ENCODE measurements at places on chromosomes 1 and 21.

DNA sequence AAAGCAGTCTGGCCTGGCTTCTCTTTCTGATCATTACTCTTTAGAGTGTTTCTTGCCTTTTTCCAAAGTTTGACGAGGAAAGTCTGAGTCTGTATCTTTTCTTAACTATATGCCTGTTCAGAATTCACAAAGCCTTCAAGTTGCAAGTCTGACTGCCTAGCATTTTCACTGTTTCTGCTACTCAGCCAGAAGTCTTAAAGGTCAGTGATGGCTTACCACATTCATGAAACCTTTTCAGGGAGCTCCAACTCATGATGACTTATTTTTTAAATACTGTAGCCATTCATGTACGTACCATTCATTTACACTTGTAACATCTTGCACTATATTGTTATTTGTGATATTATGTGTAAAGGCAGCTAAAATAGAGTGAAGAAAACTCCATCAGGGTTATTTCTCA is 58.2 kb downstream of the TNFSF4 start:
- no peak for DNase-seq

GRCh38 chr1:235834620-235835019 is 32.1 kb downstream of the LYST start:
- no peak for DNase-seq

GRCh38 chr1:221983444-221983843 is 241.6 kb upstream of the DUSP10 start:
- no peak for DNase-seq

DNA sequence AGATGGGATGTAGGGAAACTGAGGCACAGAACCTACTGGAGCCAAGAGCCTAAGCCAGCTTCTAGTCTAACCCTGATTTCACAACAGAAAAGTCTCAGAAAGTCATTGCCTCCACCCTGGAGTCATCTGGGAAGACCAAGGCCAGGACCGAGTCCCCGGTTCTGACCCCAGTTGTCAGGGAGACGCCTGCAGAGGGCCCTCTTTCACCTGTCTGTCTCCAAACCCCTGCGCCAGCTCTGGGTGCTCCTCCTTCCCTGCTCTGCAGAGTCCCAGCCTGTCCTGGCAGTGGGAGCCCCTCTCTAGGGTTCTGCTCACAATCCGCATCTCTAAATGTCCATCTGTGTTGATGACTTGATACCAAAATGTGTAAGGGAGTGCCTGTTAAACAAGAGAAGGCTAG is 149.7 kb downstream of the PGBD5 start:
- no peak for DNase-seq

DNA sequence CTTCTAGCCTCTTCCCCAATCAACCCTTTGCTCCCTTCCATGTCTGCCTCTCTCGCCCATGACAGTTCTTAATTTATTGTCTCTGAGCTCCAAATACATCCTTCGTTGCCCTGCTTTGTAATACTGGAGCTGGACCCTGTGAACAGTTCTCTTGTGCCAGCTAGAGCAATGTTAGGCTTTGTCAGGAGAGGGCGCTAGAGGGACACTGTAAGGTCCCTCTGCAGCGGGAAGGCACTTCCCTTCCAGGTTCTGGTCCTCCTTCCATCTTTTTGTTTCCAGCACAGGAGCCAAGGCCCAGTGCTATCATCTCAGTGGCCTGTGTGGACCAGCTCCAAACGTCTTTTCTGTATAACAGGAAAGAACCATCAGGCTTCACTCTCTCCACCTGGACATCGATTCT is 95.9 kb downstream of the PTPRU start:
- DNase-seq = peak; percentile 52

DNA sequence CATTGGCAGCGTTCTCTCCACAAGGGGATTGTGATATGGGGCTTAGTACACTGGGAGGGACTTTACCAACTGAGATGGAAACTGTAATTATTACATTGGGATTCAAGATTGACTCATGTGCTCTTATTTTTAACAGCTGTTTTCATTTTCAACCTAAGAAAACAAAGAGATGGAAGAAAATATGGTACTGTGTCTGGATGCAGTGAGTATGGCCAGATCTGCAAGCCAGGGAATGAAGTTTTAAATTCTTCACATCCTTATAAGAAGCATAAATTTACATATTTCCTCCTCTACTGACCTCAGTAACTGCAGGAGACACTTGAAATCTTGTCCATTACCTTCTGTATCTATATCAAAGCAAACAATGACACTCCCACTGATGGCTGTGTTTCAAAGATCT is 81.5 kb upstream of the EDEM3 start:
- DNase-seq = no peak

DNA sequence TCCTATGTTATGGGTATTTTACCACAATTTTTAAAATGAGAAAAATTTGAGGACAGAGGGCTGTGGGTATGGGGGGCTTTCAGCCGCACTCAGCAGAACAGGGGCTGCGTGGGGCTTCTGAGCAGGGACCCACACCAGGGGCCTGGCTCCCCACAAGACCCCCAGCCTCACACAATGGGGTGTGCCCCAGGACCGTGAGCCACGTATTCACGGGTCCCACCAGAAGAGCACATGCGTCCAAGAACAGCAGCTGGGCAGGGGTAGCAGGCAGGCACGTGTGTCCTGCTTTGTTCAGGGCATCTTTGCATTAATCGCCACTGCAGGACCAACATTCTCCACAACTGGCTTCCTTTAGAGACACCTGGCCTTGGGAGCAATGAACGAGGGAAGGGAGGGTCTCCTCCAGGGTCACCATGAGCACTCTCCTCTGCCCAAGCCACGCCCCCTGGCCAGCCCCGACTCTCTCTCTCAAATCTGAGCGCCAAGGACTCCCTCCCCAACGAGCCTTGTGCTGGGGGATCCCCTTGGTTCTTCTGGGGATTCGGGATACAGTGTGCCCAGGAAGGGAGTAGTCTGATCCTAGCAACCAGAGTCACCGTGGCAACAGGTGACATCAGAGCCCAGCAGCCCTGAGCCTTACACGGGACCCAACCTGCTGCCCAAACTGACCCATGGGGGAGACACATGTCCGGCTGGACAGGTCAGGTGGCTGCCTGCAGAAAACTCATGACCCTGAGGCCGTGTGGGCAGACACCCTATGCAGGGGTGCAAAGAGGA is 7.4 kb upstream of the ARF1 start:
- no peak for DNase-seq

DNA sequence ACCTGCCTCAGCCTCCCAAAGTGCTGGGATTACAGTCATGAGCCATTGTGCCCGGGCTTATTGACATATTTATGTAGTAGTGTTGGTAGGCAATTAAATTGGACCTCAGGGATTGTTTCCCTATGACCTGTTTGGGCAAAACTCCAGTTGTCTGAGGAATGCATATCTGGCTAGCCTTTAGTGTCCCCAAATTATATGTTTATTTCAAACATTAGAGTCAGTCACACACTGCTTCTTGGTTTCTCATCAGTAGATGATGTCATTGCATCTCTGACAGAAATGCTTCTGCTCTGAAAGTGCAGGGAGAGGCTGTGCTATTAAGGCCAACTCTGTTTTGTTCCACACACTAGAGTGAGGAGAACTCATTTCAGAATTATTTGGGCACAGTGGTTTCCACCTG is 12.5 kb downstream of the PIP5K1A start:
- DNase-seq = no peak

- peak; percentile 35 for DNase-seq
These were observed 107.9 kb downstream of the SPSB1 start for GRCh38 chr1:9400425-9401079.

- no peak for DNase-seq
These were observed 2.5 kb upstream of the OLIG1 start for GRCh38 chr21:33067457-33067856.

- DNase-seq = no peak
These were observed 658 bp upstream of the COL16A1 start for GRCh38 chr1:31704271-31705079.

DNA sequence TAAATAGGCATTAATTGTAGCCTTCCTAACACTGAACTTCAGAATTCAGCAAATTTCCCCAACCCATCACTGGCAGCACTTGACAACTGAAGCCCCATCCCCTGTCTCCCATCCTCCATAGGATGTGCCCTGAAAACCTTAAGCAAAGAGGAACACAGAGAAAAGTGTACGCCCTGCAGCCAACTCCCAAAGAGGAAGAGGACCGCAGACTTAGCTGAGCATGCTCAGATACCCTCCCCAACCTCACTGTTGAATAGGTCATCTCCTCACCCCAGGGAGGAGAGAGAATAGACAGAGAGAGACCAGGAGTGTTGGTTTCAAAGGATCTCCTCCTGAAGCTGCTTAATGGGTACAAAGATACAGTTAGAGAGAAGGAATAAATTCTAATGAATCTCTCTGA is 50.5 kb downstream of the CD2 start:
- peak; percentile 50 for DNase-seq

DNA sequence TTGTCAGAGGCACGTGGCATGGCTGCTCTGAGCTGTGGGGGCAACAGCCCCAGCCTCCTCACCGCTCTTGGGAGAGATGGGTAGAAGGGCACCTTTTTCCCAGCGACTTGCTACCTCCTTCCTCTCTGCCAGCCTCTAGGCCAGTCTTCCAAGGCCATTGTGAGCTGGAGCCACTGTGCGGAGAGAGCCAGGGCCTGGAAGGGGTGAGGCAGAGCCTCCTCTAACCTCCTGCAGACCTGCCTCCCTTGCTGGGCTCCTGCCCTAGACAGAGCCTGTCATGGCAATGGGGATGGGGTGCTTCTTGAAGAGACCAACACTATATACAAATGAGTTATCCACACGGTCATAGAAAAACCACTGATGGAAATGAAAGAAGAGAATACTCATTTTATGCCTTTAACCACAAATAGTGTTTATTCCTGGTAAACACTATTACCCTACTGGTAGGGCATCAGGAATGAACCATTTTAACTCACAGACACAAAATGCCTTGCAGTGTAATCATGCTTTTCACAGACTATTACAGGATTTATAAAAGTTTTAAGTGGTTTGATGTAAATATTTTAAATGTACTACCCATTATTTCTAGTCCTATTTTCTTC is 5.0 kb upstream of the IGFN1 start:
- DNase-seq = no peak

DNA sequence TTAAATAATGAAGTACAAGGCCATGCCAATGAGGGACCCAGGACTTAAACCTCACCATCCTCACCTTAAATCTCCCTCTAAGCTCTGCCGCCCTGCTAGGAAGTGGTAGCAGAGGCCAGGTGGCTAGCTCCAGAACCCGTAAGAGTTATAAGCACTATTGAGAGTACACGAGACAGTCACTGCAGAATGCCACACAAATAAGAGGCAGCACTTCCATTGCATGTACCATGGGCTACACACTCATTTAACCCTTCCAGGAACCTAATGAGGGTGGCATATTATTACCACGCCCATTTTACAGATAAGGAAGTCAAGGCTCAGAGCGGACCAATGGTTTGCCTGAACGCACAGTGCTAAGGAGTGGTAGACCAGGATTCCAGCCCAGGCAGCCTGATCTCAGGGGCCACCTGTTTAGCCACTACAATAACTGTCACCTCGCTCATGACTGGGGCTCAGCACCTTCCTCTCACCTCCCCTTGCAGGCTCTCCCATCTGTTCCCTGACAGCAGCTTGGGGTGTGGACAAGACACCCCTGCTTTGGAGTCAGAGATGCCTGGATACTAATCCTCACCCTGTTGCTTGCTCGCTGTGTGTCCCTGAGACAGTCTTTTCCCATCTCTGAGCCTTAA is 54.8 kb upstream of the ID3 start:
- no peak for DNase-seq

GRCh38 chr1:106700211-106700610 is 356.3 kb upstream of the PRMT6 start:
- no peak for DNase-seq

GRCh38 chr1:59292562-59292961 is 4.3 kb upstream of the FGGY start:
- no peak for DNase-seq

DNA sequence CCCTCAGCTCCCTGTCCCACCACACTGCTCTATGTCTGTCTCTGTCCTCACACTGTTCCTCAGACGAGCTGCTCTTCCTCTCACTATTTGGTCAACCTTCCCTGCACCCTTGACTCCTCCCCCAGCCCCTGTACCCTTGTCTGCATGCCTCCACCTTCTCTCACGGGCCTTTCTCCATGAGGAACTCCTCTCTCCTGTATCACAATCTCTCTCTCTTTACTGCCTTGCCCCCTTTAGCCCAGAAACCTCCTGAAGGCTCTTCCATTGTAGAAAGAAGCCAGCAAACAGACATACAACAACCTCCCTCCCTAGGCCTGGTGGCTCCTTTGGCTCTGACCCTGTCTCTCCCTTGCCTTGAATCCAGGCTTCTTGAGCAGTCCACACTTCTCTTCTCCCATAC is 251.6 kb upstream of the CSF3R start:
- DNase-seq = no peak

DNA sequence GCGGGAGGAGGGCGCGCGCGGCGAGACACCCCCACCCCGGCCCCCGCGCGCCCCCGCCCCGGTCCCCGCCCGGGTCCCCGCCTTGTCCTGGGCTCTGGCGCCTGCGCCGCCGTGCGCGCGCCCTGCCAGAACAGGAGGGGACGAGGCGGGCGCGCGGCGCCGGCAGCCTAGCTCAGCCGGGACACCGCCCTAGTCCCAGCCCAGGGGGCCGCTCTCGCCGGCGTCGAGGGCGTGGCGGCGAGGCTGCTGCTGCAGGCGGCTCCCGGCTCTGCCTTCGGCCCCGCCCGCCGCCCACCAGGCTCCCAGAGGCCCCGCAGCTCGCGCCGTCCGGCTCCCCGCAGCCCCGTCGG is at the start of gene RCAN3:
Gene RCAN3, plus strand, starts transcription at position 128 of the 350 bp plus-strand sequence. CDS start 11,537 bp downstream, outside the sequence.
- peak; percentile 92 for DNase-seq

GRCh38 chr1:191460234-191460633 is 698.0 kb upstream of the RGS18 start:
- no peak for DNase-seq

DNA sequence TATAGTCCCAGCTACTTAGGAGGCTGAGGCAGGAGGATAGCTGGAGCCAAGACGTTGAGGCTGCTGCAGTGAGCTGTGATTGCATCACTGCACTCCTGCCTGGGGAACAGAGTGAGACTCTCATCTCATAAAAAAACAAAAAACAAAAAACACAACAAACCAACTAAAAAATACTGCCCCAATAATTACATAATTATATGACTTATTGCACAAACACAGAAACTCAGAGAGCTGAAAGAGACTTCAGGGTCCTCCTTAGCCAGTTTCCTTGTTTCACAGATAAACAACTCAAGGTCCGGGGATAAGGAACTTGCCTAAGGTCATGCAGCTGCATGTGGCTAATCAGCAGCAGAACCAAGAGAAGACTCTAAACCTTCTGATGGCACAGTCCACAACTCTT is 11.9 kb downstream of the EXTL2 start:
- no peak for DNase-seq

GRCh38 chr1:188888386-188888785 is 1589.3 kb downstream of the BRINP3 start:
- DNase-seq = no peak

GRCh38 chr1:84912726-84913554 is 19.9 kb upstream of the LPAR3 start:
- no peak for DNase-seq

- no peak for DNase-seq
These were observed 741.7 kb downstream of the LTN1 start for GRCh38 chr21:28250946-28251345.

DNA sequence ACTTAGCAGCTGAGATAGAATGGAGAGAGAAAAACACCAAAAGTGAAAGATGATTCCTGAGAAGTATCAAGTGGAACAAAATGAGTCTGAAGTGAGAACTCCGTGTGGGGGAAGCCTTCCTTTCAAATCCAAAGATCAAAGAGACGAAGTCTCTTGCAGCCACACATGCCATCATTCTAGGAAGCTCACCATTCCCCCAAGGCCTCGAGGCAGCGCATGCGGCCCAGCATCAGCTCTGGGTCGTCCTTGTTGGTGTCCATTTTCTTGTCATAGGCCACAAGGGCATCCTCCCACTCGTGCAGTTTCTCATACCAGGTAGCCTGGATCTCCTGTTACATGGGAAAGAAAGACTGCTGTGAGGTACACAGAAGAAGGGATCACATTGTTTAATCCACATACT is 32.2 kb upstream of the ANGPTL7 start:
- DNase-seq = no peak

- no peak for DNase-seq
These were observed 199.4 kb downstream of the LYPLAL1 start for GRCh38 chr1:219372916-219373615.

All from activated CD8-positive, alpha-beta T cell treated with anti-CD3 and anti-CD28 coated beads for 36 hours (primary cell).